Osteocyte (in vitro differentiated cells): ENCODE measurements at places on chromosomes 5 and 9. TPM values are rescaled to one million over a fixed set of nuclear protein-coding genes. Genes with fewer than 3 reads are reported as not detected.

- peaks cover 5% of the 10 kb centered on the region for H3K4me1 ChIP-seq
- no peaks in the 10 kb centered on the region for H3K36me3 ChIP-seq
- H3K27ac ChIP-seq: no peak overlapping the region
- peaks cover 24% of the 10 kb centered on the region for H3K27me3 ChIP-seq
- DNase-seq: no peak
Observed at GRCh38 chr9:96242811-96243210, 59.2 kb downstream of the HSD17B3 start.

- no peak overlapping the region for H3K27ac ChIP-seq
- DNase-seq: no peak
- no peaks in the 10 kb centered on the region for H3K36me3 ChIP-seq
- H3K27me3 ChIP-seq: no peaks in the 10 kb centered on the region
- no peaks in the 10 kb centered on the region for H3K4me1 ChIP-seq
Observed at GRCh38 chr5:178509491-178510057, 80.6 kb downstream of the COL23A1 start.

DNA sequence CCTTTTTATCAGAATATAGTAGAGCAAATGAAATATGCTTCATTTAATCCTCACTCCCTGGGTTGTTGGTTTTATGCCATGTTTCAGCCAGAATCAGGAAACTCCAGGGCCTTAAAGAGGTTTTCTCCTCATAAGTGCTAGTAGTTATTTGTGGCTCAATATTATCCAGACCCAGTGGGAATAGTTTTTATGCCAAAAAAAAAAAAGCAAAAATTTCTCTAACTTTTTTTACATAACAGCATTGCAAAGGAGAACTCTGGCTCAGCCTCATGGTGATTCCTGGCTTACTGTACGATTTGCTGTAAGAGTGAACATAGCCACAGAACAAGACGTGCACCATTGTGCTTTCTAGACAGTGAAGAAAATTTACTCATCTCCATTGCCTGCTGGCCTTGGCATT lies 232.5 kb downstream of the PJA2 start:
- H3K27me3 ChIP-seq: no peaks in the 10 kb centered on the region
- no peak overlapping the region for H3K27ac ChIP-seq
- no peak for DNase-seq
- H3K36me3 ChIP-seq: peaks cover 5% of the 10 kb centered on the region

DNA sequence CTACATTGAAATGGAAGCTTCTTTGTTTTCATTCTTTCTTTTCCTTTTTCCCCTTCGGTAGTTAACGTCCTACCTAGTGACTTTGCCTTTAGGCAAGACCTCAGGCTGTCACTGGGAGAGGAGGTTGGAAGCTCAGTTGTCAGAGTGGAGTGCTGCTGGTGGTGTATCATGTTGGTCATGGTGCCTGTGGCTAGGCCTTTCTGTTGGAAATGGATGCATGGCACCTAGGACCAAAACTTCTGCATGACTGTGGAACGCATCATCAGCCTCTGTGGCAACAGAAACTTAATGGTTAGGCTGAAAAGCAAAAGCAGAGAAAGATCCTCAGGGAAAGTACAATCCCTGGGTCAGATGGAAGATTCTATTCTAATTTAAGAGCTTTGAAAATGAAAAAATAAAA lies 57.9 kb downstream of the OSTF1 start:
- no peak for DNase-seq
- H3K27me3 ChIP-seq: no peaks in the 10 kb centered on the region
- peaks cover 30% of the 10 kb centered on the region for H3K36me3 ChIP-seq

Gene PRR16
- total RNA-seq: 18.3 and 20.9 TPM in 2 replicates

DNA sequence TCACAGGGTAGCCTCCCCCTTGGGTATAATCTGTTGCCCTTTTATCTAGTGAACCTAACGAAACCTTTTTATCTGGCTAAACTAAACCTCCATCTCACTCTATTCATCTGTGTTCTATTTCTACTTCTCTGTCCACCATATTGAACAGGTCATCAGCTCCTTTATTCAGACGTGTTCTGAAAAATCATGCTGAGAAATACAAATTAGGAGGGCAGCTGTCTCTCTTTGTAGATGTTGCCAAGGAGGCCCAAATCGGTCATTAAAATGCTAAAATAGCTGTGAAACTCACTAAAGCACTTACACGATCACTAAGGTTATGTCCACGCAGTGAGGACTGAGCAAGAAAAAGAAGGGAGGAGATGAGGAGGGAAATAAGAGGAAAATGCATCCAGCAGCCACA lies 115.6 kb upstream of the RETREG1 start:
- no peak for DNase-seq
- peaks cover 17% of the 10 kb centered on the region for H3K4me1 ChIP-seq
- peaks cover 38% of the 10 kb centered on the region for H3K36me3 ChIP-seq
- no peaks in the 10 kb centered on the region for H3K27me3 ChIP-seq
- H3K4me3 ChIP-seq: no peak overlapping the region

DNA sequence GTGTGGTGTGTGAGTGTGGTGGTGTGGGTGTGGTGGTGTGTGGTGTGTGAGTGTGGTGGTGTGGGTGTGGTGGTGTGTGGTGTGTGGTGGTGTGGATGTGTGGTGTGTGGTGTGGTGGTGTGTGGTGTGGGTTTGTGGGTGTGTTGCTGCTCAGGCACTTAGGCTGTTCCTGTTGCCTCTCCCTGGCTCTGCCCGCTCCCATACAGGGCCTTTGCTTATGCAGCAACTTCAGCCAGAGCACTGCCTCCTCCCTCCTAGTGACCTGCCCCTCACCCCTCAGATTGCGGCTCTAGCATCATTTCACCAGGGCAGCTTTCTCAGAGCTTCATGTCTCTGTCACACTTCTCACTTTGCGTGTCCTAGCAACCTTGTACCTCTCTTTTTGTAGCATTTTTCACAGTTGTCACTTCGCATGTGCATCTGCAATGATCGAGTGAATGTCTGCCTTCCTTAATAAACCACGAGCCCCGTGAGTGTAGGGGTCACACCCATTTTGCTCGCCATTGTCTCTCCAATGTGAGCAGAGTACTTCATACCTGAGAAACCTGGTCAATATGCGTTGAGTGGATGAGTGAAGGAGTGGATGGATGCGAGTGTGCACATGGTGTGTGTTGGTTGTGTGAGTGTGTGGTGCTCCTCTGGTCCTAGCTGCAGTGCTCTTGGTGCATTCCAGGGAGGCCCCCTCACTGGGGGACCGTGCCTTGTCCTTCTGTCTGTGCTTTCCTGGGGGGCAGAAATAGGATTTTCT lies 167.9 kb upstream of the PANK3 start:
- H3K4me1 ChIP-seq: no peaks in the 10 kb centered on the region
- H3K4me3 ChIP-seq: no peak overlapping the region
- no peak for DNase-seq
- H3K27ac ChIP-seq: no peak overlapping the region
- peaks cover 13% of the 10 kb centered on the region for H3K36me3 ChIP-seq

Gene SOHLH1
- not detected in 2 replicates for total RNA-seq

DNA sequence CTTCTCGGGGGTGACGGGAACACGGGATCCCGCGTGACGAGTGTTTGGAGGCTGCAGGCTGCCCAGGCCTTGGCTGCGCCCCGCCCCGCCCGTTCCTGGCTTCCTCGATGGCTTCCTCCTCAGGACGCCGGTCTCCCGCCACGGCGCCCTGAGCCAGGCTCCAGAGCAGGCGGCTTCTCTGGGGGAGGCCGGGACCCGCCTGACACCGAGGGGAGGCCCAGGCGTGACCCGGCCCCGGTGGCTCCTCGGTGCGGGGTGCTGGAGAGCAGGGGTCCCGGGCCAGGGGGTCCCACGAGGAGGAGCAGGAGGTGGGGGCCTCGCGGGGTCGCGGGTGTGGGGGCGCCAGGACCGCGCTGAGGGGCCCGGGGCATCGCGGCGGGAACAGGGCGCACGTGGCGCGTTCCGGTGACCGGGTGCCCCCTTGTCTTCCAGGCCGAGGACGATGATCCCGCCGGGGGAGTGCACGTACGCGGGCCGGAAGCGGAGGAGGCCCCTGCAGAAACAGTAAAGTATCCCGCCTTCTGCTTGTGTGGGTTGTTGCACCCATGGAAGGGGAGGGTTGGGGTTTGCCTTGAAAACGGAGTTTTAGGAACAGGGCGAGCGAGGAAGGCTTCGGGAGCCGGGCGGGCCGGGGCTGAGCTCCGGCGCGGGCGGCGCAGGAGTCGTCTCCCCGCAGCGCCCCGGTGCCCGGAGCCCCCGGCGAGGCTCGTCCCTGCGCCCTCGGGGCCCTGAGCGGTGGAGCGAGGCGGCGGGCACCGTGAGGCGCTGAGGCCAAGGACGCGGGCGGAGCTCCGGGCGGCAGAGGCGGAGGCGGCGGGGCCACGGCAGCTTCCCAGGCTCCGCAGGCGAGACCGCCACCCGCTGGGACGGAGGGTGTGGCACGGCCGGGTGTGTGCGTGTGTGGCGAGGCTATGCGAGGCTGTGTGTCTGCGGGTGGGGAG lies 22.2 kb downstream of the AHRR start:
- no peaks in the 10 kb centered on the region for H3K27me3 ChIP-seq
- peaks cover 41% of the 10 kb centered on the region for H3K4me1 ChIP-seq
- H3K27ac ChIP-seq: peak overlapping the region; percentile 80
- peaks cover 18% of the 10 kb centered on the region for H3K36me3 ChIP-seq
- DNase-seq: peak; percentile 94

- no peaks in the 10 kb centered on the region for H3K4me1 ChIP-seq
- H3K36me3 ChIP-seq: peaks cover 44% of the 10 kb centered on the region
- H3K27ac ChIP-seq: no peak overlapping the region
- H3K4me3 ChIP-seq: no peak overlapping the region
- no peak for DNase-seq
Observed at GRCh38 chr5:141573489-141574121, 45.2 kb downstream of the DIAPH1 start.

Gene TICAM2
- 1.6 and 2.8 TPM in 2 replicates for total RNA-seq

Gene BTNL8
- total RNA-seq: not detected in 2 replicates

Gene RPL35
- 885 and 912 TPM in 2 replicates for total RNA-seq

Gene DMRT3
- total RNA-seq: not detected in 2 replicates

Gene ARHGEF39
- 0.86 and 1.6 TPM in 2 replicates for total RNA-seq

Gene PCSK5
- total RNA-seq: 16.5 and 18.3 TPM in 2 replicates

DNA sequence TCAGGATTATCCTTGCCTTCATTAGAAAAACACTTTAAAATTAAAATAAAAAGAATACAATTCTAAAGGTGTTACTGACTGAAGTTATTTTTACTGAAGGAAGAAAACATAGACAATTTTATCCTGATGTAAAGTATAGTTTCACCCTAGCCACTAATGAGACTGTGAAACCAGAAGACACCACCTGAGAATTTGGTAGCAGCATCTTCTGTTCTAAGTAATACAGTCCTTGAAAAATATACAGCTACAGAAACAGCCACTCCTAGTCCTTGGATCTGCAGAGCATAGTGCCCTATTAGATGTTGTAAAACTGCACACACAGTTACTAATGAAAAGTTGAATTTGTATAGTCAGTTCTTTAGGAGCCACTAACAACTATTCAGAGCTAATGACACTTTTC lies 377.7 kb downstream of the PRR16 start:
- no peaks in the 10 kb centered on the region for H3K36me3 ChIP-seq
- peak overlapping the region; percentile 36 for H3K27ac ChIP-seq
- H3K27me3 ChIP-seq: no peaks in the 10 kb centered on the region
- no peak for DNase-seq

- H3K27me3 ChIP-seq: no peaks in the 10 kb centered on the region
- no peak for DNase-seq
- H3K4me1 ChIP-seq: peaks cover under 1% of the 10 kb centered on the region
- no peak overlapping the region for H3K4me3 ChIP-seq
- H3K36me3 ChIP-seq: no peaks in the 10 kb centered on the region
- no peak overlapping the region for H3K27ac ChIP-seq
Observed at GRCh38 chr9:86252870-86253269, 6.6 kb downstream of the C9orf153 start.

Gene RLN1
- not detected in 2 replicates for total RNA-seq

- peak; percentile 11 for DNase-seq
- H3K27me3 ChIP-seq: no peaks in the 10 kb centered on the region
- H3K27ac ChIP-seq: no peak overlapping the region
- peaks cover 9% of the 10 kb centered on the region for H3K36me3 ChIP-seq
Observed at GRCh38 chr5:76763136-76763535, 47.2 kb downstream of the F2R start.

DNA sequence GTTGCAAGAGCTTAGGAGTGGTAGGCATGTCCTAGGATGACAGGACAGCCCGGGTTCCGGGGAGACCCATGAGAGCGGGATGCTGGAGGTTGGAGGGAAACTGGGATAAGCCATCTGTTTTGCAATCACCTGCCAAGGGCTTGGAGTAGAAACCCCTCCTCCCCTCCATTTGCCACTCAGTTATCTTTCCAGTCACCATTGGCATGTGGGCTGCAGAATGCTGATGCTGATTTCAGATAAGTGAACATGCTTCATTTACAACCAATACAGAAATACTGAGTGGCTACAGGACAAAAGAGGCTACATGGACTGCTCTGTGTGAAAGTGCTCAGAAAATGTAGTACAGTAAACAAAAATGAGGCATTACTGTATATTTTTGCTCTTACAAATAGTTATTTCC lies 93.4 kb upstream of the KIF2A start:
- H3K27me3 ChIP-seq: peaks cover 34% of the 10 kb centered on the region
- no peak overlapping the region for H3K4me3 ChIP-seq
- DNase-seq: no peak
- no peaks in the 10 kb centered on the region for H3K36me3 ChIP-seq
- no peaks in the 10 kb centered on the region for H3K4me1 ChIP-seq

- H3K27me3 ChIP-seq: no peaks in the 10 kb centered on the region
- peak overlapping the region; percentile 87 for H3K27ac ChIP-seq
Observed at GRCh38 chr9:1231998-1232919, 182.1 kb downstream of the DMRT2 start.

DNA sequence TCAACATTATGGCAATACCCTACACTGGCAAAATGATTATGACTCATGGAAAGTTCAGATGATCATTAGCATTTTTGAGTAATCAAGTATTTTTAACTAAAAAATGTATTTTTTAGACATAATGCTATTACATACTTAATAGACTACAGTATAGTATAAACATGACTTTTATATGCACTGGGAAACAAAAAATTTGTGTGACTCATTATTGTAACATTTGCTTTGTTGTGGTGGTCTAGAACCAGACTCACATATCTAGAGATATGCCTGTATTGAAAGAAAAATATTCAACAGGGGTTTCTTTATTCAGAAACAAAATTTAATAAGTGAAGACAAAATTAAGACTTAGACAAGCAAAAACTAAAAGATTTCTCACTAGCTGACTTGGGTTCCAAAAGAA lies 385.3 kb upstream of the RIOK2 start:
- no peak overlapping the region for H3K27ac ChIP-seq
- H3K4me3 ChIP-seq: no peak overlapping the region
- H3K27me3 ChIP-seq: peaks cover 8% of the 10 kb centered on the region
- no peaks in the 10 kb centered on the region for H3K36me3 ChIP-seq
- H3K4me1 ChIP-seq: no peaks in the 10 kb centered on the region

- no peak for DNase-seq
- H3K36me3 ChIP-seq: no peaks in the 10 kb centered on the region
- H3K27me3 ChIP-seq: no peaks in the 10 kb centered on the region
- H3K4me3 ChIP-seq: no peak overlapping the region
- no peak overlapping the region for H3K27ac ChIP-seq
- peaks cover 2% of the 10 kb centered on the region for H3K4me1 ChIP-seq
Observed at GRCh38 chr5:51829230-51829629, 446.0 kb downstream of the ISL1 start.

DNA sequence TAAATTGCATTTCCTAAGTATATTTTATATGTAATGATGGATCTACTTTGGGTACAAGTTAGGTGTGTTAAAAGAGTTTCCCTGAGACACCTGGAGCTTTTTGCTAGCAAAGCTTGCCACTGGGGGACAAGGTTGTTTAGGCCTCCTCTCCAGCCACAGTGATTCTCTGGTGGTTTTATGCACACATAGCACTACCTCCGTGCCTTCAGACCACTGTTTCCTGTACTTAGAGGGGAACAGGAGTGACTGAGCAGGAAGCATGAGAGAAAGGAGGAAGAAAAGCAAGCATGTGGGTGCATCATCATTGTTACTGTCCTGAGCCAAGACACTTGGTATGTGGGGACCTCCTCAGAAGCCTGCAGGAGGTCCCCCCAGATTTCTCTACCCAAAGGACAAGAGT lies 272.1 kb downstream of the RASEF start:
- no peak overlapping the region for H3K27ac ChIP-seq
- H3K36me3 ChIP-seq: no peaks in the 10 kb centered on the region
- no peaks in the 10 kb centered on the region for H3K4me1 ChIP-seq
- H3K4me3 ChIP-seq: no peak overlapping the region
- H3K27me3 ChIP-seq: no peaks in the 10 kb centered on the region
- DNase-seq: no peak

Gene NTRK2
- 29.4 and 30.9 TPM in 2 replicates for total RNA-seq
